NCI-H1048 (cell line): ENCODE measurements at places on chromosomes 7 and 10.

- DNase-seq = no peak
Measured at GRCh38 chr10:126233182-126234148, 154.8 kb downstream of the ADAM12 start.

DNA sequence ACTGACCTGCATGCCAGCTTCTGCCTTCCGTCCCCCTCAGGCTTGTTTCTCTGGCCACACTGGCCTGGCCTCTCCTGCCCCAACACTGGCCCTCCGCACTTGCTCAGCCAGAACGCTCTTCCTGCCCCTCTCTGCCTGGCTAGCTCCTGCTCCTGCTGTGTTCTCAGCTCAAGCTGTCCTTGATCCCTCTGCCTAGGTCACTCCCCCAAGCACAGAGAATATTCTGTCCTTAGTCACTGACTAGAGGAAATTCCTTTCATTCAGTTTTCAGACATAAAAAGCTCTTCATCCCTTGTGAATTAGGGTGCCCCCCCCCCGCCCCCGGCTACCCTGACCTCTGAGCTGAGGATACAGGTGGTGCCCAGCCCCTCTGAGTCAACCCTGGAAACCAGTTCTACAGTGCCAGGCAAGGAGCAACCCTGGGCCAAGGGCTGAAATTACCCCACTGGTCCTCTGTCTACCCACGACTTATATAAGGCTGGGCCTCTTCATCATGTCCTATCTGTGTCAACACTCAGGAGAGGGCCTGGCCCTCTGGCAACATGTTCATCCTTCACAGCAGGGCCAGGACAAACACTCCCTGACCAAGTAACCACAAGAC is 6.6 kb upstream of the SGPL1 start:
- no peak for DNase-seq

DNA sequence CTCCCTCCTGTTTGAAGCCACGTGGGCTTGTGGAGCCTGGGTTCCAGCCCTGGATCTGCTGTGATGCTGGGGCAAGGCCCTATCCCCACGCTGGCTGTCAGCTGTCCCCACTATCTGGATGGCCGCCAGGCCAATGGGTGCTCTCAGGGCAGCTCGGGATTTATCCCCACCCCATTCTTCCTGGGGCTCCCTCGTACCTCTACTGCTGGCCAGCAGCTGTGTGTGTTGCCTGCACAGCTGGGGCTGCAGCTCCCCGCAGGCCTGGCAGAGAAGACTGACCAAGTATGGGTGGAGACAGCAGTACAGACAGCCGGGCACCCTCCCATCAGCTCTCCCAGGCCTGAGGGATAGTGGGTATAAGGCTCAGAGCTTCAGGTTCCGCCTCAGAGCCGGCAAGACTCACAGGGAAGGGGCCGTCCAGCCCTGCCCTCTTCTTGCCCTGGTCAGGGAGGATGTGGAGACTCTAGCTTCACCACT is 13.6 kb downstream of the CLIP2 start:
- DNase-seq = no peak

- DNase-seq = no peak
Measured at GRCh38 chr10:129761981-129762956, 201.8 kb downstream of the EBF3 start.

DNA sequence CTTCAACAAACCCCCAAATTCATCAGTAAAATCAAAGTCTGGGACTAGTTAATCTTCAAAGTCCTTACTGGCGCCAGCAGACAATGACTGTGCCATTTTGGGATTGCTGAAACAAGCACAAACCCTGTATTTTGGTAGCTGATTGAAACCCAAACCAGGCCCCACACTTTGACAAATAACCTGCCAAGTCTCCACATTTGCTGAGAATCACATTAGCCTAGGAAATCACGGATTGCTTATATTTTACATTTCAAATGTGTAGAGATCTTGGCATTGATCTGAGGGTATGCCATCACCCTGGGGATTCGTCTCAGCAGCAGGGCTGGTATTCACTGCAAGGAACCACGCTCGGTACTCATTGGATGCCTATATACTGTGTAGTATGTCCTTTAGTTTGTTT is 501.1 kb downstream of the CALN1 start:
- no peak for DNase-seq

- no peak for DNase-seq
Measured at GRCh38 chr10:52740155-52740549, 32.4 kb downstream of the MBL2 start.
